ENCODE measurements at places on chromosomes 11 and 22.

GRCh38 chr22:20102203-20102780, 13.6 kb upstream of the RANBP1 start:
- DNase-seq = no peak

DNA sequence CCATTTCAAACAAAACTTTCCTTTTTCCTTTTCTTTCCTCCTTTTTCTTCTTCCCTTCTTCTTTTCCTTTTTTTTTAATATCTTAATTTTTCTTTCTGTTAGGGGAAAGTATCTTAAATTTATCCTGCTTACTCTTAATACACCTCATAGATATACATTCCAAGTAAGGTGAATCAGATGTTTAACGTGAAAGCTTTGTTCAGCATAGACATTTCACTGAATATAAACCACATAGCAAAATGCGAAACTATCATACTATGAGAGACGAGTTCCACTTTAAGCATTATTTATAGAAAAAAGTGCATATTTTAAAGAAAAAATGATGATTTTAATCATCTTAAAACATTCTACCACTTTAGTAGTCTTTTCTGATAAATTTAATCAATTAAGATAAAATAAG, 137.8 kb upstream of the MTMR2 start:
- no peak for DNase-seq

GRCh38 chr22:30876221-30876751, 92.3 kb downstream of the MORC2 start:
- DNase-seq = no peak

GRCh38 chr11:72955466-72955865, 141.3 kb downstream of the ATG16L2 start:
- no peak for DNase-seq

GRCh38 chr22:28442711-28443525, 236.7 kb downstream of the TTC28 start:
- DNase-seq = no peak

- no peak for DNase-seq
These were observed 41.4 kb downstream of the DNHD1 start for GRCh38 chr11:6538456-6538855.

DNA sequence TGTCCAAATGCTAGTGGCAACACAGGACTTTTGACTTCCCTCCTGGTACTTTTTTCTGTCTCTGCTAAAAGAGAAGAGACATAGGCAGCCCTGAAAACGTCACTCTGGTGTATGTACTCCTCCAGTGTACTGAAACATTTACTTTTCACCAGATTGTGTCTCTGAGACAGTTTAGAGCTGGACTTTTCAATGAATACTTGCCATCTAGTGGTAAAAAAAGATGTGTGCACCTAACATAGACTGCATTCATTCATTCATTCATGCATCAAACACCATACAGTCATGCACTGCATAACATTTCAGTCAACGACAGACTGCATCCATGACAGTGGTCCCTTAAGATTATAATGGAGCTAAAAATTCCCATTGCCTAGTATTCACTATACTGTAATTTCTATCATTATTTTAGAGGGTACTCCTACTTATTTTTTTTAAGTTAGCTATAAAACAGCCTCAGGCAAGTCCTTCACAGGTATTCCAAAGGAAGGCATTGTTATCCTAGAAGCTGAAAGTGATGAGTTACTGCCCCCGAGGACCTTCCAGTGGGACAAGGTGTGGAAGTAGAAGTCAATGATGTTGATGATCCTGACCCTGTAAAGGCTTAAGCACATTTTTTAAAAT, 186.2 kb downstream of the SPON1 start:
- no peak for DNase-seq

GRCh38 chr11:88508759-88509581, 171.4 kb upstream of the CTSC start:
- no peak for DNase-seq

DNA sequence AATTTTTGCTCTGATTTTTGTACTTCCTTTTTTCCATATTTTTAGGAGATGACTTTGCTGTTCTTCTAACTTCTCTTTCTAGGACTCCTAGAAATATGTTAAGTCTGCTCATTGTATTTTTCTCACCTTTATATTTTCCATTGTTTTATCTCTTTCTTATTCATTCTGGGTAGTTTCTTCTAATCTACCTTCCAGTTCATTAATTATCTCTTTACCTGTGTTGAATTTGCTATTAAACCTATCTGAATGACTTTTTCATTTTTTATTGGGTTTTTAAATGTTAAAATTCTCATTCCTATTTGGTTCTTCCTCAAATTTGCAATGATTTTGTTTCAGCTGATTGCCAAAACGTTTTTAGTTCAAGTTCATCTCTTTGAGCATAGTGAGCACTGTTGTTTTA, 27.8 kb upstream of the EHF start:
- DNase-seq = no peak

DNA sequence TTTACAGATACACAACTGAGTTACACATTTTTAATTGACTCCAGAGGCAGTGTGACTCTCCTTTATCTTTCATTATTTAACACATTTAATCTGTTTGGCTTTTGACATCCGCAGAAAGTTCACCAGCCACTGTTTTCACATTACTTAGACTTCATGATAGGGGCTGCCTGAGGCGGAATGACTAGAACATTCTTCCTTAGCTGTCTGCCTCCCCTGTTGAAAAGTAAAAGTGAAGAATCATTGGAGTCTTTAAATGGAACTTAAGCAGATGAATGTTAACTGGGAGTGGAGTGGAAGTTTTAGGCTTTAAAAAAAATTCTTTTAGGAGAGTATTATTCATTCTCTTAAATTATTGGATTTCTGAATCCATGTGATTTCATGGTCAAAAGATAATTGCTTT, 229.2 kb upstream of the MTNR1B start:
- no peak for DNase-seq

- DNase-seq = no peak
These were observed 257.9 kb downstream of the CTTN start for GRCh38 chr11:70656252-70656651.

DNA sequence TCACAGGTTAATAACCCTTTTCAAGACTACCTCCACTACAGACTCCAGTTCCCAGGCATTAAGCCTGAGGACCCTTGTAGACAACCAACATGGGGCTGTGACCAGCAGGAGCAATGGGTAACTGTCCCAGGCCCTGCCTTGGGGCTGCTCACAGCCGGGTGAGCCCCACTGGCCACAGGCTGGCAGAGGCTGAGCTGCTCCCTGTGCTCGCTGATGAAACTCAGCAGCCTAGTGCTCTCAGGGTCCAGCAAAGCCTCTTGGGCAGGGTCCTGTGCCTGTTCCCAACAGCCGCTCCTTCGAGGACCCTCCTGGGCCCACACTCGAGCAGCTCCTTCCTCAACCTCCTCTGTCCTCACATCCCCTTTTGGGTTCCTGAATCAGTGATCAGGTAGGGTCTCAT, 99.8 kb downstream of the VPREB1 start:
- no peak for DNase-seq

GRCh38 chr22:44427611-44428470, 70.2 kb downstream of the RTL6 start:
- no peak for DNase-seq

GRCh38 chr22:29937940-29938693, 55.1 kb downstream of the MTMR3 start:
- no peak for DNase-seq

GRCh38 chr22:46824344-46824909, 62.0 kb downstream of the TBC1D22A start:
- no peak for DNase-seq

DNA sequence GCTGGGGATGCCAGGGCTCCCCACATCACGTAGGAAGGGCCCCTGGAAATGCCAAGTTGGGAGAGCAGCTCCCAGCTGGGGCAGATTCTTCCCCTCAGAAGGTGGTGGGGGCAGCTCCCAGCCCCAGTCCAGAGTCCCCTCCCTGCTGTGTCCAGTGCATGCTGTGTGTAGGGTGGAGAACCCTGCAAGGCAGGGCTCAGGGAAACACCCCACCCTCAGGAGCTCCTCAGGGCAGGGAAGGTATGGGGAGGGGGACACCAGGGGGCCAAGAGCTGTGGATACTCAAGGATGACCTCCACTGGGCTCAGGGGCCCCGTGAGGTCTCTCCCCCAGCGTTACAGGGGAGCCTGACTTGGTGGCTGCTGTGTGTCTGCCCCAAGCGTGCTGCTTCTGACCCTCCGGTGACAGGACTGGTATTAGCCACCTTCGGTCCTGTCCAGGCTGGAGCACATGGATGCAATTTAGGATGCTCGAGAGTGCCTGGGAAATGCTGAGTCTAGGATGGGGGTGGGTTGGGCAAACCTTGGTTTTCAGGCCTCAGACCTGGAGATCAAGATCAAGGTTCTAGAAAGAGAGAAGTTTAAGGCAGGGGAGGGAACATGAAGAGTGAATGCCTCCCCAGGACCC, 16.1 kb upstream of the CABP7 start:
- no peak for DNase-seq

DNA sequence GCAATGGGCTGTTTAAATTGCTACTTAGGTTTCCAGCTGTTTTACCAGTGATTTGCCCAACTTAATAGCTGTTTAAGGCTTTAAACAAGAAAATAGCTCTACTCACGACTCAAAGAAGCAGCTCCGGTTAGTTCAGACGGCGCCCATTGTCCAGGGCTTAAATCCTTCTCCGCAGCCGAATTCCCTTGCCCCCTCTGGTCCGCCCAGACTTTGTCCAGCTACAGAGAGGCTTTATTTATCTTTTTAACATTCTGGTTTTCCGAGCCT, 20.9 kb upstream of the SCUBE1 start:
- DNase-seq = no peak

DNA sequence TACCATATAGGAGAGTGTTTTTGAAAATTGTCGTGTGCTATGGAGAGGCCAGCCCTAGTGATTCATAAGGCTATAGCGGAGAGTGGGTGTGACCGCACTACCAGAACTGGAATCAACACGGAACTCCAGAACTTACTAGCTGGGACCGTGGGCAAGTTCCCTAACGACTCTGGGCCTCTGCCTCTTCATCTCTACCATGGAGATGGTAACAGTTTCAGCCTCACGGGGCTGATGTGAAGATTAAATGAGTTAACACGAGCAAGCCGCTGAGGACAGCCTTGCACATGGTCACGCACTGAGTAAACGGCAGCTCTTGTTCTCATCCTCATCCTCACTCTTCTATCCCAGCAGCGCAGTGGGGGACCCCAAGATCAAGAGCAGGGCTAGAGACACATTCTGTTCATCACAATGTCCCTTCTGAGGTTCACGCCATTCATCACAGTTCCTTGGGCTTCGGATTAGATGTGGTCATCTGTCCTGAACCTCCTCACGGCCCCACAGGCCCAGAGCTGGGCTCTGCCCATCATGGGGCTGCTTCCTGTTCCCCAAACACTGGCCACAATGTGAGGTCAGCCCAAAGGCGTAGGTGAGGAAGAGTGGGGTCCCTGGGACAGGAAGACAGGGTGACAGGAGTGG, 47.2 kb upstream of the CD5 start:
- DNase-seq = no peak

GRCh38 chr11:67053896-67054329, 2.7 kb upstream of the RHOD start:
- DNase-seq = no peak

DNA sequence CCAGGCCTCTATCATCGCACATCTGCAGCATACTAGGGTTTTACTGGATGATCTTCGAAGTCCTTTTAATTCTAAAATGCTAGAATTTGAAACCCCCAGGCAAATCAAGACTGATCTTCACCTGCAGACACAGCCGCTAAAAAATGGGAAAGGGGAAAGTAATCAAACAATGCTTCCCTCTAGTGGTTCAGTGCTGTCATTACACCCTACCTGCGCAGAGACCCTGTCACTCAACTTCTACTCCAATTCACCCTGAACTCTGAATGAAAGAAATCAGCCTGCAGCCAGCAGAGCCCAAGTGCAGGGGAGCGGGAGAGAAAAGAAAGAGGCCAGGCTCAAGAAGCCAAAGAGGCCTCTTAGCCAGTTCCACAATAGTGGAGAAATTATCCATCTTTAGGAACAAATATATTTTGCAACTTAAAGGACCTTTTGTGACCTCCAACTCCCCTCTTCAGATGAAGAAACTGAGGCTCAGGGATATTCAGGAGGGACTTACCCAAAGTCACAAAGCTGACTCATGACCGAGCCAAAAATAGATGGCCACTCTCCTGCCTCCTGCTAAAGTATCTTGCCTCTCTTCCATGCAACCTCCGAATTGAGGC, 33.0 kb downstream of the SERGEF start:
- no peak for DNase-seq
